ENCODE measurements at places on chromosomes 2 and 18.

DNA sequence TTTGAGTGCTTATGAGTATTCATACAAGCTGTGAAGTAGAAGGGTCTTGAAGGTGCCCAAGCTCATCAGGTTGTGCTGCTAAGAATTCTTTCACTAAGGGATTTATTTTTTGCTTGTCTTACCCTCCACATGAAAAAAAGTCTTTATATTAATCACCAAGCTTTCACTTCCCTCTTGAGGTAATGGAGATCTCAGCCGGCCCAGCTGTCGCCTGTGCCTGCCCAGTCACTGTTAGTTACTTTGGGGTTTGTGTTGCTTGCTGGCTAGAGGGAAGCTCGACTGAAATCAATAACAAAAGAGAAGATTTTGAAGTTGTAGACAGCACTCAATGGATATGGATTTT is 21.9 kb downstream of the MC2R start:
- no peak for DNase-seq

- no peak for DNase-seq
Observed at GRCh38 chr2:205698286-205699268, 16.3 kb downstream of the NRP2 start.

GRCh38 chr2:203559641-203560040 is 24.5 kb upstream of the RAPH1 start:
- DNase-seq, result no peak

DNA sequence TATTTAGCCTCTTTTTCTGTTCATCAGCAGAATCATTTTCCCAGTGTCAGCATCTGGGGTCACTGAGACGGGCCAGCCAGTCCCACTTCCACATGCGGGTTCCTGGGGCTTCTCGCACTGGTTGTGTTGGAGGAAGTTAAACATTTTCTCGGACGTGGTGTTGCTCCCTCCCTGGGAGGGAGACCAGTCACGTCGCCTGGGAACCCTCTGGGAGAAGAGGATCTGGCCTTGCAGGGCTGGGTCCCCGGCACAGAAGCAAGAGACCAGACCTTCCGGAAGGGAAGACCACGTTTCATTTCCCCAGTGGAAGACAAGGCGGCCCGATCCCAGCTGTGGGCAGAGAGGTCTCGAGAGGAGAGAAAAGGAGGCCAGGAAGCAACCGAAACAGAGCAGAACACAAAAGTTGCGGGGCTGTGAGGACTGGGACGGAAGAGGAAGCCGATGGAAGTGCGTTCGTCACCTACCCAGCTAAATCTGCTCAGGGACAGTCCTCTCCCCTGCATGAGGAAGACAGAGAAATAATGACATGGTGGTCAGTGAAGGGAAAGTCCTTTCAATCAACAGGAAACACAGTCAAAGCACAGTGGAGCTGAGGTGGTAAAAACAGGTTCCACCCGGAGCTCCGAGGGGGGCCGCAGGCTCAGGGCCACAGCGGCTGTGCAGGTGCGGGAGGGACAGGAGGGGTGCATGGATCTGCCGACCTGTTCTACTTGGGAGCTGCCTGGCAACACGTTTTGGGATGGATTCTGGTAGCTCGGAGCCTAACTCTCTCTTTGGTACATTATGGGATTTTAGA is 144.4 kb downstream of the MBP start:
- DNase-seq, result no peak

- DNase-seq, result no peak
Observed at GRCh38 chr18:46290440-46291020, 186.3 kb downstream of the HAUS1 start.

DNA sequence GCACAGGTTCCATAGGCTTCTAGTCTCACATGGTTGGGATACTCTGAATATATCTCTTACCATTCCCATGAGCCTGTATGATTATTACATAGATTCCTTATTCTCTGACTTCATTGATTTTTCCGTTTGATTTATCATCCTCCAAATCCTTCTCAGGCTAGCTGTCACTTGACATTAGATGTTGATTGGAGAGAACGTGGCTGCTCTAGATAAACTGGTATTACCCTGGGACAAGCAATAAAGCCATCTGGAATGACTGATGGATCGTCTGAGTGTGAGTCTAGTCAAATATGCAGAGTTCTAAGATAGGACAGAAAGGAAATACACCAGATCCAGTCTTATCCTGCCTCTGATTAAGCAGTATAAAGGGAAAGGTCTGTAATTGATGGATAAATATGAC is 325.6 kb upstream of the EPHA4 start:
- DNase-seq, result no peak

DNA sequence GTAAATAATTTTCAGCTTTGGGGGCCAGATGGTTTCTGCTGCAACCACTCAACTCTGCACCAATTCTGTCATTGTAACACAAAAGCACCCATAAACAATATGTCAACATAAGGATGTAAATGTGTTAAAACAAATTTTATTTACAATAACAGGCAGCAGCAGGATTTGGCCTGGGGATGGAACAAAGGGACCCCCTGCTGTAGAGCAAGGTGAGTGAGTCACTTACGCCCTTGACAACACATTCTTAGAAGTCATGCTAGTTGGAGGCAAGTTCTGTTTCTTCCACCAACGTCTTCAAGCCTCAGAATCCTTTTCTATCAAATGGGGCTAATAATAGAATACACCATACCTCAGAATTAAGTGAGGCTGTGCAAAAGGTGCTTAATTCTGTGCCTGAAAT is 610.2 kb upstream of the SYT4 start:
- DNase-seq, result no peak

DNA sequence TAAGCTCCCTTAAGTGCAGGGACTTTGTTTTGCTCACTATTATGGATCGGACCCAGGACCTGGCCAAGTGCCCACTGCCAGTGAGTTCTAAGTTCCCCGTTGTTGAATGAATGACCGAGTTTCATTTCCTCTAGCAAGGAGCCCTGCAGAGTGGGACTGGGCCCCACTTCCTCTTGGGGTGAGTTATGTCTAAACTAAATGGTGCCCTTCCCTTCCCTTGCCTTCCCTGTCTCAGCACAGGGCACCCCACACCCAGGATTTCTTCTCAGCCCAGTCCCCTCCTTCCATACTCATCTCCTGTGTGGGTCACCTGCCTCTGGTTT is 195.3 kb upstream of the HS6ST1 start:
- no peak for DNase-seq
